Stimulated activated CD8-positive, alpha-beta memory T cell treated with anti-CD3 and anti-CD28 coated beads, Interleukin-2, amount 100 ng/mL, for 1 hour (primary cell): ENCODE measurements at places on chromosomes 11 and 22.

GRCh38 chr11:35290876-35291275, 128.5 kb downstream of the SLC1A2 start:
- DNase-seq: no peak

DNA sequence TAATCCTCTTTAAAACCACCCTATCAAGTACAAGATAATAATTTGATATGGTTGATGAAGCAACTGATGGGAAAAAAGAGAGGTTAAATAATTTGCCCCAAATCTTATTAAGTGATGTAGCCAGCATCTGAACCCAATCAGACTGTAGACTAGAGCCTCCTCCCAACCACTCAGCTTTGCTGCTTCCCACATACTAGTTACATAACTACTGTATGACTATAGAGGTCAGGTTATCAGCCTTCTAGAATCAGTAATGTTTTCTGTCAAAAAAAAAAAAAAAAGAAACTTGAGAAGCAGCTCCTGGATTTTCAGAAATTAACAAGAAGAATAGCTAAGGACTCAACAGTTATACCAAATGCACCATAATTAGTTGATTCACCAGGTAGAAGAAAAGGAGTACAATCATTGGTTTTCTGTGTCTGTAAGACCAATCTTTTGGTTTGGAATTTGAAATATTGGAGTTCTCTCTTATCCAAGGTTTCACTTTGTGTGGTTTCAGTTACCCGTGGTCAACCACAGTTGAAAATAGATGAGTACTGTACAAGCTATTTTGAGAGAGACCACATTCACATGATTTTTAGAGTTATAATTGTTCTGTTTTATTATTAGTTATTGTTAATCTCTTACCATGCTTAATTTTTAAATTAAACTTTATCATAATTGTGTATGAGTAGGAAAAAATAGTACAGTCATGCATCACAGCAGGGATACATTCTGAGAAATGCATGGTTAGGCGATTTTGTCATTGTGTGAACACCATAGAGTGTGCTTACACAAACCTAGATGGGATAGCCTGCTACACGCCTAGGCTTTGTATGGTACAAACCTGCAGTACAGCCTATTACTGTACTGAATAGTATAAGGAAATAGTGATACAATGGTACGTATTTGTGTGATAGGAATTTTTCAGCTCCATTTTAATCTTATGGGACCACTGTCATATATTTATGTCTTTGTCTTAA, 72.2 kb downstream of the PDHX start:
- no peak for DNase-seq

DNA sequence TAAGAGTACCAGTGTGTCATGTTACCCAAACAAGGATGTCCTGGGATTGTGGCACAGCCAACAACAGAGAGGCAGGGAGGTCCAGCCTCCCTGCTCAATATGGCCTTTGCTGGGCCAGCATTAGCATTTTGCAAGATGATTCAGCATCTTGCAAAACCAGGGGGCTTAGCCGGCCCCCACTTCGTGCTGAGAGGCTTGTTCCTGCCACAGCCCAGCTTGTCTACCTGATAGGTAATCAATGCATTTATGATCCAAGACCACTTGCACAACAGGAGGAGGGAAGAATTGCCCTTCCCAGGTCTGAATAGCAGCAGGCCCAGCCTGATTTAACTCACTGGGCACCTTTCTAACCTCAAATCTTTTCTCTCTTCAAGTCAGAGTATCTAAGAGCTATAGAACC, 189.0 kb upstream of the SYT13 start:
- no peak for DNase-seq

DNA sequence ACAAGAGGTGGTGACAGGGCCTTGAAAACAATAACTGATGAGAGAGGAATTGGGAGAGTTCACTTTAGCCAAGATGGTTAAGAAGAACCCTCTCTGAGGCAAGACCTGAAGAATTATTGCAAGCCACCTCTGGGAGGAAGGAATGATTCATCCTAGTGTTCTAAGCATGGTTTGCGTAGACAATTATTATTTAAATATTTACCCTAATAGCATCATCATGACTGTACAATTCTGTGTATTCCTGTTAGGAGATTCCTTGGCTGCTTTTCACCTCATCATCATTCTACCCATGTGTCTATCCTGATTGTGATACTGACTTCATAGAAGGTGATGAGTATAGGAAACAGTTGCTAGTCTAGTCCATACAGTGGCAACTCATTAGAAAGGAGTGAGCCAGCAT, 264.4 kb downstream of the DDX10 start:
- DNase-seq: no peak

DNA sequence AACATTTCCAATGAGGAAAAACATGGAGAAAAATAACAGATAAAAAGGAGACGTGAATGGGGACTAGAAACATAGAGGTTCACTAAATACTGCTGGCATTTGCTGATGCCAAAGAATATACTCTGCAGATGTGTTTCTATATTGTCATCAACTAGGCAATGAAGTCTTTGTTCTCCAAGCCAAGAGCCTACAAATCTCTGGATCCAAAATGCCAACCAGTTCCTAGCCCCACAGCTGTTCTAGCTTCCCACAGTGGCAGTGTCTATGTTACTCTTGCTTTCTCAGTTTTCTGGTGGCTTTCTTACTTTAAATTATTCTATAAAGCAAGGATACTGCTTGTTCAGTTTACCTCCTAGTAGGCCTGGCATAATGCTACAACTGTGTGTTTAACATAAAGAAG, 977.9 kb upstream of the CCDC90B start:
- DNase-seq: no peak

DNA sequence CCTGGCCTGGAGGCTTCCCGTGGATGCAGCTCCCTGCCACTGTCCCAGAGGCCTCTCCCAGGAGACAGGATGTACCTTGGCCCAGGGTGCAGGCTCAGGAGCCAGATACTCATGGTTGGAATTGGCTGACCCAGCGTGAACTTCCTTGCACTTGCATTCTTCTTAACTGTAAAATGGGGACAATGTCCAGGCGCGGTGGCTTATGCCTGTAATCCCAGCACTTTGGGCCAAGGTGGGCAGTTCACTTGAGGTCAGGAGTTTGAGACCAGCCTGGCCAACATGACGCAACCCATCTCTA, 20.1 kb upstream of the ST3GAL4 start:
- no peak for DNase-seq

DNA sequence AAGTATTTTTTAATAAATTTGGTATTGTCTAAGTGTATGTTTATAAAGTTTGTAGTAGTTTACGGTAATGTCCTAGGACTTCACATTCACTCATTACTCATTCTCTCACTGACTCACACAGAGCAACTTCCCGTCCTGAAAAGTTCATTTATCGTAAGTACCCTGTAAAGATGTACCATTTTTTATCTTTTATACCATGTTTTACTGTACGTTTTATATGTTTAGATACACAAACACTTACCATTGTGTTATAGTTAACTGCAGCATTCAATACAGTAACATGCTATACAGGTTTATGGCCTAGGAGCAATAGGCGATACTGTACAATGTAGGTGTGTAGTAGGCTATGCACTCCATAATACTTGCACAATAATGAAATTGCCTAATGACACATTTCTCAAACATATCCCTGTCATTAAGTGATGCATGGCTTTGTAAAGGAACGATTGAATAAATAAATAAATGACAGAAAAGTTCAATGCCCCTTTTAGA, 12.5 kb upstream of the CARD18 start:
- no peak for DNase-seq

DNA sequence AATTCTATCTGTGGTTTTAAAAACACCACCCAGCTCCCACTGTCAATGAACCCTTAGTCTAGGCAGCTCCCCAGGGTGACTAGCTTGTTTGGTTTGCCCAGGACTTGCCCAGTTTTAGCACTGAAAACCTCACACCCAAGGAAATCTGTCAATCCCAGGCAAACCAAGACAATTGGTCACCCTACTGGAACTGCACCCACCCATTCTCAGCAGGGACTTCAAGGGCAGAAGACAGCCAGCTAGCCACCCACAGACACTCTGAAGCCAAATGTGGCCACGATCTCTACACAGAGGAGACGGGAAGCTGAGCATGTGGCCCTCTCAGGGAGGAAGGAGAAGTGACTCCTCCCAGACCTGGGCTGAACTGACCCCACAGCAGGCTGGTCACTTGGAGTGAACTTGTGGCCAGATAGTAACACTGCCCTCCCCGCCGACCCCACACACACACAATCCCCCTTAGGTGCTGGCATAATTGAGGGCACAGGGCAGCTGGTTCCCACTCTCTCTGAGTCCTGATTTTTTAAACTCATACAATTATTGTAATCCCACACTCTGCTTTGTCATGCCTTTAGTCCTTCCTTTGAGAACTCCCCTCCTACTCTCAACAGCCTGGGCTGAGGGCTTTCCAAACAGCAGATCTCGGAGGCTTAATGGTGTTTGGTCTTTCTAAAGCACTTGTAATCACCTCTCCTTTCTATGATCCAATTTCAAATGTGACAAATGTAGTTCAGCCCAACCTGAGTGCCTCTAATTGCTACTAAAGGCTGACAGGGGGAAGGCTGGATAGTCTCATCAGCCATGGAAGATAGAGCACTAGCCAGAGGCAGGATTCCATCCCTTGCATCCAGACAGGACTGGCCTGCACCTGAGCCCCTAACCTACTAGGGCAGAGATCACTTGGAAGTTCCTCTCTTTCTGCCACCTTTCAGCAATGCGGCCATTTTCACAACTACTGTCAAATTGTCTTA, 74.7 kb upstream of the DRD2 start:
- DNase-seq: no peak

DNA sequence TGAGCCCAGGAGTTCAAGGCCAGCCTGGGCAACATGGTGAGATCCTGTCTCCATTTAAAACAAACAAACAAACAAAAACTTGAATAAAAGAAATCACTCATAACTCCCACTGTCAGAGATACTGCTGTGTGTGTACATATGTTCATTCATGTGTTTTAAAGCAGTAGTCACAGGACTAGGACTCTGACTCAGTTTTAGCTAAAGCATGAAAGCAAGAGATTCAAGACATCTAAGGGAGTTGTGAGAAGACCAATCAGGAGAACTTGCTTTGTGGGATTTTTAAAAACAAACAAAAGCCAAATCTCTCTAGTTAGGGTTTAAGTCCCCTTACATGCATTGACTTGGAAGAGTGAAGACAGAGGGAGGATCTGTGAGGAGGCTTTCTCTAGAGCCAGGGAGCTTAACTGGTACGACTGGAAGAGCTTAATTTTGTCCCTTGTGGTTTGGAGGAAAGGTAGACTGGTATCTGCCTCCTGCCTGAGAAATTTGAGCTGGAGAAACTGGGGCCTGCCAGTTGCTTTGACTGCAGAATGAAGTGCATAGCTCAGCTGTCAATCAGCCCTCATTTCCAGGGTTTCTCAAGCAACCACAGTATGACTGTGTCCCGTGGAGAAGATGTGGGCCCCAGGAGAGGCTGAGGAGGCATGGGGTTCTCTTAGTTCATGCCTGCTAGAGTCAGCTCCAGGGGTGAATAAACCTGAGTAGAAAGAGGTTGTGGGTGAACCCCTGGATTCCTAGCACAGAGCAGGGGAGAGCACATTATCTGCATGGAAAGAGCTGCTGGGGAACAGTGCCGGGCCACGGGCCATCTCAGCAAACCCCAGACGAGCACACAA, 30.6 kb downstream of the EXPH5 start:
- no peak for DNase-seq

- DNase-seq: no peak
Measured at GRCh38 chr11:65072631-65072966, 11.2 kb downstream of the CDCA5 start.

GRCh38 chr11:46519351-46519750, 74.5 kb downstream of the AMBRA1 start:
- DNase-seq: no peak

GRCh38 chr11:106242718-106243415, 165.4 kb downstream of the AASDHPPT start:
- DNase-seq: no peak

DNA sequence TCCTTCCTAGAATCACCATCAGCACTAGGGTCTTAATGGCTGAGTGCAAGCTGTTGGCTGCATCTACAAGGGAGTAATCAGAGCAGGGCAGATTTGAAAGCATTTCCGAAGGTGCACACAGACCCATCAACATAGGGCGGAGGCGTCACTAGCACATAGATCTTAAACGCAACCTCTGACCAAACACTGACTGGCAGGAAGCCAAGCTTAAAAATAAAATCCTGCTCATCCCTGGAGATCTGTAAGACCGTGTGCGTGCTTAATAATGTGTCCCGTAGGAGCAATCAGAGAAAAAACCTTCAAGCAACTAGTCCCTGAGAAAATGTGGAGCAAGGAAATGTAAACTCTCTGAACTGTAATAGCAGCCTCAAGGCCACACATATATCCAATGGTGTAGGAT, 470.5 kb downstream of the ETS1 start:
- no peak for DNase-seq

- DNase-seq: no peak
Measured at GRCh38 chr22:39243439-39244135, 1.2 kb downstream of the PDGFB start.

GRCh38 chr11:44424841-44425240, 114.9 kb upstream of the ALX4 start:
- DNase-seq: no peak

GRCh38 chr11:42205518-42205917, 746.1 kb upstream of the LRRC4C start:
- DNase-seq: no peak

DNA sequence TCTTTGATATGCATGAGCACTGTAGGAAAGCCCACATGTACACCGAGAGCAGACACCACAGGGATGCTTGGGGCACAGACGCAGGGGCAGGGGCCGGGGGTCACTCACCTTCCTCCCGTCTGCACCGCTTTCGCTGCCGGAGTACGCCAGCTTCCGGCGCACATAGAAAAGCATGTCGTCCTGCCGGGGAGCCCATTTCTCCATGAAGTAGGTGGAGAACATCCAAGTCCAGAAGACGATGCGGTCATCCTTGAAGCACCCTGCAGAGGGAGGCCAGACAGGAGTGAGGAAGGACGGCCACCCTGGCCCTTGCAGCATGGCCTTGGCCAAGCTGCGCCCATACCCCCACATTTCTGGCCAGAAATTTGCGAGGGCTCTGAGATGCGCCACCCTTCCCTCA, 28.8 kb downstream of the KIAA0930 start:
- no peak for DNase-seq

GRCh38 chr11:15093432-15093831, 20.0 kb downstream of the CALCB start:
- no peak for DNase-seq

GRCh38 chr11:126113963-126114362, 51.3 kb upstream of the CDON start:
- no peak for DNase-seq
